ENCODE measurements at places on chromosomes 6 and 20.
A peak's percentile ranks its signal among the peaks of the same experiment; 100 is the strongest.

DNA sequence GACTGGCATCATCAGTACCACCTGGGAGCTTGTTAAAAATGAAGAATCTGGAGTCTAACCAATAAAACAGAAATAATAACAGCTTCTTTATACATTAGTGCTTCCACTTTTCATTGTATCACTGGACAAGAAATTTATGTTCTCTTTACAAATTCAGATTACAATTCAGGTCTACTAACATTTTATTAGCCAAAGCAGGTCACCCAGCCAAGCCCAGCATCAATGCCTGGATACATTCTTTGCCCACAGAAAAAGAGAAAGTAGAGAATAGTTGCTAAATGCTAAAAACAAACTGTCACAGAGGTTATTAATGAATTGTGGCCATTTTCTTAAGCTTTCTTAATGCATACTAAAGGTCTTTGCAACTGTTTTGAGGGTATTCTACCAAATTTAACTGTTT is 458.3 kb downstream of the BTBD3 start:
- DNase-seq, result no peak

GRCh38 chr20:44688053-44688625 is 27.0 kb upstream of the CCN5 start:
- no peak for DNase-seq

DNA sequence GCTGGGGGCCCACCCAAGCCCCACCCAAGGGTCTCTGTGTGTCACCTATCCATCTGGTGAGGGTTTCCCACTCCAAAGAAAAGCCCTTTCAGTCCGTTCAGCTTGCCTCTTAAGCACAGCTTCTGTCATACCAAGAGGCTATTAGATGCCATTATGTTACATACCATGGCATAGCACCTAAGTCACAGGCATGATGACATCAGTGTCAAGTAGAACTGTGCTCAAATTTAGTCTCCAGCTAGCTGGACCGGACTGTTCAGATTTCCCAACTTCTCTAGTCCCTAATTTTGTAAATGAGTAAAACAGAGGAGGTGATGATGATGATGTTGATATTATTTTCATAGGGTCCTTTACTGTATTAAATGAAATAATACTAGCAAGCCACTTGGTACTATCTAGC is 19.2 kb upstream of the PLEKHG1 start:
- no peak for DNase-seq

DNA sequence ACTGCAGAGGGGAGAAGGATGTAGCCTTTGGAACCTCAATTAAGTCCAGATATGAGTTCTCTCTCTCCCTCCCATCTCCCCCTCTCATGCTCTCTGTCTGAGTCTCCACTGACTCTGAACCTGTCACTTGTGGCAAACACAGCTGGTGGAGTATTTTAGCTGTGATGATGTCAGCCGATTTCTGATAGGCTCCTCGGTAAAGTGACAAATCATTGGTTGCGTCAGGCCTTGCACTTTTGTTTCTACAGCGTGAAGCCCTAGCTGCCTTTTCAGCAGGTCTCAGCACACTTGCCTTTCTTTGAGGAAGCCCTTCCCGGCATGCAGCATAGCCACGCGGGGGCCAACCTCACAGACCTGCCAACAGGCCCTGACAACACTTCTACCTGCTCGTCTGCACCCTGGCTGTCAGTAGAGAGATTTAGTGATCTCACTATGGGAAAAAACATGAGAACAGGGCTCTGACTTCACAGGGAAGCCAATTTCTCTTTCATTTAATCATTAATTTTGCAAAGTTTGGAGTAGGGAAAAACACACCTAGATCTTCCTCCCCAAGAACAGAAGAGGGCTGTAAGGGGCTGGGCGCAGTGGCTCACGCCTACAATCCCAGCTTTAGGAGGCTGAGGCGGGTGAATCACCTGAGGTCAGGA is 84.4 kb downstream of the GMPR start:
- DNase-seq, result peak; percentile 90

DNA sequence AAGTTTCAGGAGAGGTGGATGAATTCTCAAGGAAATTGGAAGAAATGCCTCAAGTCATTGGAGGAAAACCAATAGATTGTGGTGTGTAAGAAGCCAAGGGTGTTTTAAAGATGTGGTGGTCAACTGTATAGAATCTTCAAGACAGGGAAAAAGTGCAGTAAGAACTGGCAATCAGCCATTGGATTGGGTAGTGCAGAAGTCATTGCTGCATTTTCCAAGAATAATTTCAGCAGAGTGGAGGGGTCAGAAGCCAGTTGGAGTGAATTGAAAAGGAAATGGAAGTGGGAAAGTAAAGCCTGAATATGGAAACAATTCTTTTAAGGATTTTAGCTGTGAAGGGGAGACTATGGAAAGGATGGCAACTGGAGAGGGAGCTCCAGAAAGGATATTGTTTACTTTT is 128.2 kb upstream of the TMEM170B start:
- no peak for DNase-seq

DNA sequence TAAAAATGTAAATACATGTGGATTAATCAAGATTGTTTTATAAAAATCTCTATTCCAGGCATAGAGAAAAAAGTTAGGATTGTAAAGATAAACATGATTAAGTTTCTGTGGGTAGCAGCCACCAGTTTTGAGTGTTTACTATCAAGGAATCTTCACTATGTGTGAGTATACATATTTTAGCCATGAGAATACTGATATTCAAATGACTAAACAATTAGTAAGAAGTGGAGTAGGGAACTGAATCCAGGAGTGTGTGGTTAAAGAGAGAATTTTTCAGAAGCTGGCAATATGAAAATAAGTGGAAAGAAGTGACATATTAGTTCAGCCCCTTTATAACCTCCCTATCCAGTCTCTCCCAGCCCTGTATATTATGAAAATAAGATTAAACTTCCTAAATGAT is 10.3 kb downstream of the ELOVL2 start:
- DNase-seq, result no peak

DNA sequence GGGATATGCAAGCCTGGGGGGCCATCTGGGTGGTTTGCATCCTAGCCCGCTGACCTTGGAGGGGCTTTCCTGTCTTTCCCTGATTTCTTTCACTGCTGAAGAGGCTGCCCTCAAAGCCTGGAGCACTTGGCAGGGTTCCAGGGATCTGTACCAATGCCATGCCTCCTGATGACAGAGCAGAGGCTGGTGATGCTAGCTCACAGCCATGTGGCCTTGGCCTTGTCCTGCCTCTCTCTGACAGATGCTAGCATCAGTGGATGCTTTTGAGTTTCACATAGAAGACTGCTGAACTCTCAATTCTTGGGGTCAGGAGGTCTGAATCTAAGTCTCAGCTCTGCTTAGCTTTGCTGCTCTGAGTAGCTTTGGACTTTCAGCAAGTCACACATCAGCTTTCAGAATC is 21.9 kb upstream of the RREB1 start:
- peak; percentile 36 for DNase-seq

DNA sequence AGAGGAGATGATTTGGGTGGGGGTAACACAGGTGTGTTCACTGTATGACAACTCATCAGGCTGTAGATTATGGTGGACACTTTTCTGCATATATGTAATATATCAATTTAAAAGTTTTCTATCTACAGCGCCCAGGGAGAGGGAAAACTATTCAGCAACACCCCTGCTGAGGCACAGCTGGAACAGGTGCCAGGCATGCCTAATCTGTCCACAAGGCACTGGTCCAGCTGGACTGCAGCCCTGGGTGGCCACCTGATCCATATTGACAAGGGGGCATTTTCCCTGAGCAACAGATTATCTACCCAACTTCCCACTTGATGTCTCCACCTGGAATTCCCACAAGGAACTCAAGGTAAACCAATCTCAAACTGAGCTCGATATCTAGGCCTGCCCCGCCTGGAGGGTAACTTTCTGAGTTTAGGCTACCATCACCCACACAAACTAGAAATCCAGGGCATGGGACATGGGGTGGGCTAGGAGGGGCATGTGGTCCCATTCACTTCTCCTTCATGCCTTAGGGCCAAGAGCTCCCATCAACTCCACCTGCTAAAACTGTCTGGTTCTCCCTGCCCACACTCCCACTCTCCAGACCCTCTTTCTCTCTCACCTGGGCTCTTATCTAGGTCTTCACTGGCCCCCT is 4.6 kb downstream of the SLC22A16 start:
- DNase-seq, result no peak

DNA sequence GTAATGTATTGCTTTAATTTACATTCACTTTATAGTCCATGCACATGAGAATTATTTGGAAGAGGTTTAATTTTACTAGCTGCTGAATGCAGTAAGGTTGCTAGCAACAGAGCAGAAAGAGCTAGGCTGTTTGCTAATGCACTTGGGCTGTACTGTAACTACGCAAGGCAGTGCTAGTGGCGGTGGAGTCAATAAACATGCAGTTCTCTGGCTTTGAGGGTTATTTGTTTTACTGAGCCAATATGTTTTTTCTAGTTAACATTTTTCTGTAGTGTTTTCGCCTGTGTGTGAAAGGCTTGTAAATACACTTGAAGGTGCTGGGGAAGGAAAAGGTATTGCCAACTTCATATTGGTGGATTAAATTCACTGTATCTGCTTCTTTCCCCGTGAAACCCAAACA is 112.8 kb downstream of the BTBD3 start:
- no peak for DNase-seq

- no peak for DNase-seq
Measured at GRCh38 chr6:41527721-41528408, 18.3 kb upstream of the FOXP4 start.

All from NB4 (cell line).